ENCODE measurements at places on chromosomes 6 and 20.

GRCh38 chr6:11279284-11279689, 46.8 kb upstream of the NEDD9 start:
- DNase-seq, result no peak

DNA sequence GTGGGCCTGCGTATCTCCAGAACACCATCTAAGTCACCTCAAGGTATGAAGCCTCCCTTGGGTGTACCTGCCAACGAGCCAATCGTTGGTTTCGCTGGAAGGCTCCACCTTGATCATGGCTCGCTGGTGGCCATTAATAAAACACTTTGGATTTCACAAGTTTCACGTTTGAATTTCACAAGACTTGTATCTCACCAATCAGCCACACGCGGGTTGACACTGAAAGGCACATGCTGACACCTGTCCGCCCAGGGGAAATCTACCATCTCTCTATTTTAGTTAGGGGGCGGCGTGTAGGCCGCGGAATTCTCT, 586 bp upstream of the HMGA1 start:
- no peak for DNase-seq

GRCh38 chr6:14912226-14912625, 333.6 kb upstream of the JARID2 start:
- DNase-seq, result no peak

- no peak for DNase-seq
These were observed 13.6 kb upstream of the GATA5 start for GRCh38 chr20:62489186-62489931.

- DNase-seq, result no peak
These were observed 95.5 kb upstream of the AGPAT4 start for GRCh38 chr6:161369339-161369738.

DNA sequence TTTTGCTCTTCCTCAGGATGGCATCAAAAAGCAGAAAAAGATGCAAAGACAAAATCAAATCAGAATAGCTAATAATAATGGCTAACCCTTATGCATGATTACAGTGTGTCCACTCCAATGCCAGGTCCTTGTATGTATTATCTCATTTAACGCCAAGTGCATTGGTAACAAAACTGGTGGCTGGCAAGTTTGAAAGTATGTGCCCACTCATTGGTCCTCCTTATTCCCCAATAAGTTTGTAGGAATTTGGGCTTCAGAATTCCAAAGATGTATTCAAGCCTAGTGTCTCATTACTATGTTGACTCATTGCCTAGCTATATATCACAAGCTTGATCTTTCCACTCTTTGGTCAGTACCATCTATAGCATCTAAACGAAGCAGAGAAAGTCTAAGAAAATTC, 196.6 kb downstream of the GJA10 start:
- DNase-seq, result no peak
